Esophagus squamous epithelium (tissue), 5 donors: ENCODE measurements at places on chromosomes 2 and 18.

DNA sequence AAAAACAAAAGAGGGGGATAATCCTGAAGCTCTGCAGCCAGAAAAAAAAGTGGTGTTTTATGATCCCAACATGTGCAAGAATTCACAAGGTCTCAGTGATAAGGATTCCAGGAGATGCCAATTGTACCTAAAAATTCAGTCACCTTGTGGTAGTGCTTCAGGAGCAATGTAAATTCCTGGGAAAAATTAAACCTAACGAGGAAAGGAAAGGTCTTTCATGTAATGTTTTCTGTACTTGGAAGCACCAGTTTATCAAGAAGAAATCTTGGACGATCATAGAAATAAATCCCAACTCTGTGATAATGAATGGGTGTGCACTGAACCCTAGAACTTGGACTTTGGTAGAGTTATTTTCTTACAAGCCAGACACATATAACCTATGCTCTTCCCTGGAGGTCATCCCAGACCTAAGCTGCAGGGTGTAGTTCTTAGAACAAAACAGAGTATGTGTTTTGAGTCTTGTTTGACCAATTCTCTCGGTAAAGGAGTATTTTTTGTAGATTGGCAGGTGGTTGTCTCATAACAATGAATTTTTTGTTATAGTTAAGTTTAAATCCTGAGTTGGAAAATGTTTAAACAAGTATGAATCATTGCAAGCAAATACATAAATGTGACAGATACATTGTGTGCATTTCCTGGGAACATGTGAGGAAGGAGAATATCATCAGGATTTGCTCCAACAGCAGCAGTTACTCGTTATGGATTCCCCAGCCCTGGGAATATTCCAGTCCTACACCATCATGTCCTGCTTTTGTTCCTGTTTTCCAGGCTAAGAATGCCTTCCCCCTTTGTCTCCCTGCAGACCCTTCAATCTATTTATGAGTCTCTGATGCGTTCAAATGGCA, 224.6 kb downstream of the NAPG start:
- DNase-seq = no peak

- no peak for DNase-seq
Measured at GRCh38 chr18:43789234-43790000, 512.1 kb upstream of the SYT4 start.

GRCh38 chr2:123839326-123839725, 185.8 kb upstream of the CNTNAP5 start:
- DNase-seq = no peak

DNA sequence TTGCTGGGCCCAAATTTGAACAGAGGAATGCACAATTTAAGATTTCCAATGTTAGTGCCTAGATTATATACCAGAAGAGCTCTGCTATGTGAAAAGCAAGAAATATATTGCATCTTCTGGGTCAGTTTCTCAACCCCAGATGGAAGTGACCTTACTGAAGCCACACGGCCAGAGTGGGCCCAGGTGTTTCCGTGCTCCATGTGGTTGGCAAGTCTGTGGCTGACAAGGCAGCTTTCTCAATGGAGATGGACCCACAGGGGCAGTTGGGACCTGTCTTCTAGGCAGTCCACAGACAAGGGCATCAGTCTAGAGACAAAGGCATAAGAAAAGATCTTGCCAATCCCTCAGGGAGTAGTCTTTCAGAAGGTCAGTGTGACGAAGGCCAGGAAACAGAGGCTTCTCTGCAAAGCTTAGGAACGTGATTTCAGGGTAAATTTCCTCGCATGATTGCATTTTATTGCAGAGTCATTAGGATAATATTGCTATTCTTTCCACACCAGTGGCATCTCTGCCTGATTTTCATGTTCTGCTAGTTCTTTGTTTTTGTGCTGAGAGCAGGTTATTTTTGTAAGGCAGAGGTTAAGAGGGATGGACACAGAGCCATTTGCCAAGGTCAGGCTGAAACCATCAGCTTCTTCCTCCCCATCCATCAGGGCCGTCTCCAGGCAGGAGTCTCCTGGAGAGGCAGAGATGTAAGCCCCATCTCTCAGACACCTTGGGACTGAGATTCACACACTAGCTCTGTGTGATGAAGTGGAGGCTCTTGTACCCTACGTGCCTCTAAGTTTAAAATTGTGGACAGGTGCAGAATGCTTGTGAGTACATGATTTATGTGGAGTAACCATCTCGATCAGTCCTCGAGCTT, 202.1 kb downstream of the ANKRD30B start:
- no peak for DNase-seq

DNA sequence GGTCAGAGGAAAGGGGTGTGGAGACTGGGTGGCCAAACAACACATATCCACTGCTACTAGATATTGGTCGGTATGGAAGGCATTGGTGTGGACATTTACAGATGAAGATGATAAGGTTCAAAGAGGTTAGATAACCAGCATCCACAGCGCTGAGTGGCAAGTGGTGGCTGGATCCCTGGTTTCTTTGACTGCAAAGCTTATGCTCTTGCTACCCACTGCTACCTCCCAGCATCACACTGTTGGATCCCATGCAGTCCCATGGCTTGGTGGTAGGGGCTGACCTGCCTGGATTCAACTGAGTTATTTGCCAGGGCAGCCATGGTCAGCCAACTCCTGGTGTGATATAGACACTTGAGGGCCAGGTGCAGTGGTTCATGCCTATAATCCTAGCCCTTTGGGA, 53.6 kb downstream of the DDX1 start:
- DNase-seq = no peak

- no peak for DNase-seq
Measured at GRCh38 chr2:152354909-152355308, 19.9 kb downstream of the FMNL2 start.

DNA sequence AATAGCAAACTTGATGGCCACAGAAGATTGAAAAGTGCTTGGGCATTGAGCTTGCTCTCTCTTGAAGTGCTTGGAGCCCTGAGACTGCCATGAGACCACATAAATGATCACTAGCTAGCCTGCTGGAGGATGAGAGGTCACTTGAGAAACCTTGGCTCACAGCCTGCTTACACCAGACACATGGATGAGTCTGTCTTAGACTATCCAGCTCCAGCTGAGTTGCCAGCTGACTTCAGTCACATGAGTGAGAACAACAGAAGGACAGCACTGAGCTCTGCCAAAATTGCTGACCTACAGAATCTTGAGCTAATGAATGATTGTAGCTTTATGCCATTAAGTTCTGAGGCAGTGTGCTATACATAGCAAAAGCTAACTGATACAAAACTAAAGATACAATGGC, 18.1 kb downstream of the NABP1 start:
- DNase-seq = no peak

DNA sequence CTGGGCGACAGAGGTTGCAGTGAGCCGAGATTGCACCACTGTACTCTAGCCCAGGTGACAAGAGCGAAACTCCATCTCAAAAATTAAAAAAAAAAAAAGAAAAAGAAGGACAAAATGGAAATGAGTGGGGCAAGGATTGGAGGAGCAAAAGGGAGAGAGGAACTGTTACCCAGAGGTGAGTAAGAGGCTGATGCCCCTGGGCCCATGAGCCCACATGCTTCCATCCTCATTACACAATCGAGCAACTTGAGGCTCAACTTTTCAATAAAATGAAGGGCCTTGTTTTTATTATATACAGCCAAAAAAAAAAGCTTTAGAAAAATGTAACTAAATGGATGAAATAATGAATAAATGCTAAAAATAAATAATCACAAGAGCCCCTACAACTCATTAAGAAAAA, 91.7 kb upstream of the YWHAQ start:
- DNase-seq = no peak

- no peak for DNase-seq
Measured at GRCh38 chr18:22933966-22934423, 867 bp downstream of the RBBP8 start.

- no peak for DNase-seq
Measured at GRCh38 chr2:146978577-146979555, 866.0 kb upstream of the ACVR2A start.

GRCh38 chr2:7742301-7742700, 825.1 kb downstream of the RNF144A start:
- DNase-seq = no peak

DNA sequence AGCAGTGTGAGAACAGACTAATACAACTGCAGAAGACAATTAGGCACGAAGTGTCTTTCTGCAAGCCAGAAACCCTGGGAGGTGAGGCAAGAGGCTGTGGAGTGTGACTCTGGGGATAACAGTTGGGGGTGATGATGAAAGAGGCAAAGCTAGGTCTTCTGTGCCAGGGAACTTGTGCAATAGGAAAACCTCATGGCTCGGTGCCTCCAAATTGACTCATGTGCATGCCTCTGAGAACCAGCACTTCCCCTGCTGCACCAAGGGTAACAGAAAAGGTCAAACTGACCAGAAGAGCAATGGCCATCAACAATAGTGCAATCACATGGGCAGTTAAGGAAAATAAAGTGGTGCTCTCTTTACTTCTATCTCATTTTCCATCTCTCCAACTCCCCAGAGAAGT, 136.4 kb downstream of the SCG2 start:
- DNase-seq = peak; percentile 14

GRCh38 chr2:108403494-108403893, 25.7 kb downstream of the SULT1C4 start:
- DNase-seq = no peak

GRCh38 chr2:211203986-211204385, 647.6 kb downstream of the CPS1 start:
- no peak for DNase-seq

DNA sequence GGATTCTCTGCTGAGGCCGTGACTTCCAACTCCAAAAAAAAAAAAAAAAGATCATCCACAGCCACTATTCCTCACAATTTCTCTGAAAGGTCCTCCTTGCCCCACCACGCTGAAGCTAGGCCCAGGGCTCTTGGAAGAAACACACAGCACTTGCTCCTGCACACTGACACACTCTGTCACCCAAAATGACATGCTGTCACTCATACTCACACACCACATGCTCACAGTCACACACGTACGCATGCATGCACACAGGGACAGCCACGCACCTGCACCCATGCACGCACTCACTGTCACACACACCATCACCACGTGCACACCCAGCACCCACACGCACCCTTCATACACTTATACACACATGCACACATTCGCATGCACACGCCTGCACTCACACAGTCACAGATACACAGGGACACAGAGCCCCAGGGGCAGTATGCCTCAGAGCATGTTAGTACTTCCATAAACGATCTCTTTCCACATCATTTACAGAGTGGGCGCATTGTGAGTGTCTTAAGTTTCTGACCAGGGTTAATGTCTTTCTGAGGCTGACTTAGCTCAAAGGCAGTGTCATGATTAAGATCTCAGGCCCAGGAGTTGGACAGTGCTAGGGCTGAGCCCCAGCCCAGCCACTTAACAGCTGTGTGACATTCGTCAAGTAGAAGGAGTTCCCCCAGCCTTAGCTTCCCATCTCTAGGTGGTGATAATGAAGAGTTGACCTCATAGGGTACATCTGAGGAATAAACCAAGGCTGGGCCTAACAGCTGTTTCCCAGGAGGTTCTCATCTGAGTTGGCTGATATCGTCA, 93.4 kb downstream of the GLI2 start:
- DNase-seq = no peak
